CD4-positive, alpha-beta T cell treated with Interferon gamma for 1 hour (primary cell): ENCODE measurements at places on chromosomes 4 and X.

GRCh38 chr4:153684971-153685371, 891 bp downstream of the TLR2 start:
- DNase-seq = no peak

- no peak for DNase-seq
These were observed 274.6 kb downstream of the NAF1 start for GRCh38 chr4:162891788-162892707.

DNA sequence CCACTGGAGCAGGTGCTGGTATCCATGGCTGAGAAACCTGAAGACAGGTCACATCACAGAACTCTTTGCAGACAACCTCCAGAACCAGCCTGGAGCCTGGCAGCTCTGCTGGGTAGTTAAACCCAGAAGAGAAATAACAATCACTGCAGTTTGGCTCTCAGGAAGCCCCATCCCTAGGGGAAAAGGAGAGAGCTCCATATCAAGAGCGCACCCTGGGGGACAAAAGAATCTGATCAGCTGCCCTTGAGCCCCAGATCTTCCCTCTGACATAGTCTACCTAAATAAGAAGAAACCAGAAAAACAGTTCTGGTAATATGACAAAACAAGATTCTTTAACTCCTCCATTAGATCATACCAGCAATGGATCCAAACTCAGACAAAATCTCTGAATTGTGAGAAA, 823.2 kb upstream of the FRG1 start:
- DNase-seq = no peak

GRCh38 chrX:35858361-35858760, 60.2 kb downstream of the MAGEB16 start:
- no peak for DNase-seq

DNA sequence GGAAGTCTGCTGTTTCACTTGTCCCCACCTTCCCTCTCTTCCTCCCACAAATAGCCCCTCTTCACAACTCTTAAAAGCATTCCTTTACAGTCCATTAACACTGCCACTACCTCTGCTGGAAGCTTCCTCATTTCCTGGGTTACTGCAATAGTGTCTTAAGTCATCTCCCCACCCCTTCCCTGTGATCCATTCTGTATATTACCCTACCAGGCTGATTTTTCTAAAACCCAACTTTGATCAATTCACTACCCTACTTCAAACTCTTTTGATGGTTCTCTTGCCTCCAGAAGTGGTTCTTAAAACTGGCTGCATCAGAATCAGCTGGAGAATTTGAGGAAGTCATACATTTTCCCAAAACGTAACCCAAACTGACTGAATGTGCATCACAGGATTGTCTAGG, 8.8 kb upstream of the XIAP start:
- no peak for DNase-seq
